ENCODE measurements at places on chromosomes 1 and 21.

DNA sequence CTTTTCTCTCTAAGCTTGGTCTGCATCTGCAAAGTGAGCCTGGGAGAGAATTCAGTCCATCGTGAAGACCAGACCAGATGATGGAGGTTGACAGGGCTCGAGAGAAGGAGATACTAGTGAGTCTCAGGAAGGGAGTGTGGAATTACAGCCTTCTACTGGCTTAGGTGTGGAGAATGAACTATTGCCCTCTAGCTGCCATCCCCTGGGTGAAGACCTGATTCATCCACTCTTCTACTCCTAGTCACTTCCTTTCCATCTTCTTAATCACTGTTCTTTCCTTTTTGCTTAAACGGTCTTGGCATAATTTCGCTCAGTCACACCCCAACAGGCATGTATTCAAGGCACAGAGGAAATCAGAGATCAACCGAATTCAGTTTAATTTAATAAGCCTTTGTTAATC lies 34.0 kb upstream of the HSD17B7 start:
- DNase-seq: no peak

DNA sequence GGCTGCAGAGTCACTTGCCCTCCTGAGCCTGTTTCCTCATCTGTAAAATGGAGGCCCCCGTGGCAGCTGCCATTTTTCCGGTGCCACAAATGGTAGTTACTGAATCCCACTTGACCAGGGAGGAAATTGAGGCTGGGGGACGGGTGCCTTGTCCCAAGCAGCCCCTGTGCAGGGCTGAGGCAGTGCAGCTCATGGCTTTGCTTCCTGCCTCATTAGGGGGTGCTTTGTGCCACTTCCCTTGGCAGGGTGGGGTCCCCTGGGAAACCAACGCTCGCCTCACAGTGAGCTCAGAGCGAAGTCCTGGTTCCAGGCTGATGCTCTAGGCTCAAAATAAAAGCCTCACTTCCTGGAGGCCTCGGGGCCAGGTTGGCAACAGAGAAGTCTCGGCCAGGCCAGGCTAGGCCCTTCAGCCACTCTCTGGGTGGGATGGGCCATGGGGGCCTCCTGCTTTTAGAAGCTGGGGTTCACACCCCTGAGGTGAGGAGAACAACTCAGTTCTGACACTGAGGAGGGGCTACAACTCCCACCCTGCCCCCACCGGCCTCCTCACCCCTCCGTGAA lies 6.8 kb downstream of the LAPTM5 start:
- no peak for DNase-seq

- peak; percentile 89 for DNase-seq
Observed at GRCh38 chr1:220776720-220777326, 9.9 kb upstream of the MTARC1 start.

GRCh38 chr1:224211206-224211962 lies 28.3 kb downstream of the DEGS1 start:
- DNase-seq: no peak

DNA sequence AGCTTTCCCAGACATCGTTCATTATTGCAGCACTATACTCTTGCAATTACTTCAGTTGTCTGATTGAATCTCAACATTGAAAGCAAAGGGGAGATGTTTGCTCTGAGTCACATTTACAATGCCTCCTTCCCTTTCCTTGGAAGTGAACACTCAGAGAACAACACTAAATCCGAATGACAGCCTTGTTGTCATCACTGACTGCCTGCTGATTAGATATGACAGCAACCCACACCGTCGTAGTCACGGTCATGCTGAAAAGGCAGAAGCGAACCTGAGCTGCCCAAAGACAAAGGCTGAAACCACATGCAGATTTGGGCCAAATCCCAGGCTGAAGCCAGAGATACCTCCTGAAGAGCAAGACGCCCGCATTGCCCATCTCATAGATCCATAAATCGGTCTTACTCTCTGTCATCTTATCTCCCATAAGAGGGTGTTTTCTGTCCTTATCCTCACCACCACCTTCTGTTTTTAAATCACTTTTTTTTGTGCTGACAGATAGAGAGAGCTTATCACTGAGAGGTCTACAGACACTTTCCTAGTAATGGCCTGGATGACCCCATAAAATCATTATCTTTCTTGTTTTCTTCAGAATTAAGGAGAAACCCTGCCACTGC lies 47.5 kb downstream of the TMCO4 start:
- peak; percentile 6 for DNase-seq

DNA sequence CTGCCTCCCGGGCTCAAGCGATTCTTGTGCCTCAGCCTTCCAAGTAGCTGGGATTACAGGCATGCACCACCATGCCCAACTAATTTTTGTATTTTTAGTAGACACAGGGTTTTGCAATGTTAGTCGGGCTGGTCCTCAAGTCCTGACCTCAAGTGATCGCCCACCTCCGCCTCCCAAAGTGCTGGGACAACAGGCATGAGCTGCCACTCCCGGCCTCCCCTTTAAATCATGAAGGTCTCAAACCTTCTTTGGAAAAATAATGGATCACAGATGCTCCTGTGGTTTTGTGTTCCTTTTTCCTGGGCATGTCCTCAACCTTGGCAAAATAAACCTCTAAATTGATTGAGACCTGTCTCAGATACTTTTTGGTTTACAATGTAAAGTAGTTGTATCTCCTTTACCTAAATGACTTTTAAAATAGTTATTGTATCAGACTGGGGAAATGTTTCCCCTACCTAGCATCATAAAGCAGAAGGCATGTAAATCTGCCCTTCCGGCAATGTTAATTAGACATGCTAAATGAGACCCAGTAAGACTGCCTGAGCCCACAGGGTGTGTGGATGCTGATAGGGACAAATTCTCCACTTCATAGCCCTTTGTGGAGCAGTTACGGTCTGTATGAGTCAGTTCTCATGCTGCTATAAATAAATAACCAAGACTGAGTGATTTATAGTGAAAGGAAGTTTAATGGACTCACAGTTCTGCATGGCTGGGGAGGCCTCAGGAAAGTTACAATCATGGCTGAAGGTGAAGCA lies 27.8 kb downstream of the CBR1 start:
- DNase-seq: no peak

DNA sequence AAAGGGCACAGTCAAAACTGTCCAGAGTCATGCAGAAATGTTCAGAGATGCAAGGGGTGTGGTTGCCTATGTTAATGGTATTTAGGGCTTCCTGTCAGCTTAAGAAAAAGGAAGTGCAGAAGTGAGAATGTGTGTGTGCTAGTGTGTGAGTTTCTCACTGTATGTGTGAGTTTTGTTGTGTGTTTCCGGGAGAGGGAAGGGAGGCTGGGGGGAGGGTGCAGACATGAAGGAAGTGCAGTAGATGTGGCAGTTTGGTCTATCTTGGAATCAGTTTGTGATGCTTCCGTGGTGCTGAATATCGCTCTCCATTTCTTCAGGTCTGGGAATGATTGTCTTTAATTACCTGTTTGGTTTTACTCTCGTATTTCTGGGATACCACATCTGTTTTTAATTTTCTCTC lies 16.5 kb upstream of the ATP6V1G3 start:
- no peak for DNase-seq

- no peak for DNase-seq
Observed at GRCh38 chr1:235722858-235723257, 73.3 kb upstream of the GNG4 start.

DNA sequence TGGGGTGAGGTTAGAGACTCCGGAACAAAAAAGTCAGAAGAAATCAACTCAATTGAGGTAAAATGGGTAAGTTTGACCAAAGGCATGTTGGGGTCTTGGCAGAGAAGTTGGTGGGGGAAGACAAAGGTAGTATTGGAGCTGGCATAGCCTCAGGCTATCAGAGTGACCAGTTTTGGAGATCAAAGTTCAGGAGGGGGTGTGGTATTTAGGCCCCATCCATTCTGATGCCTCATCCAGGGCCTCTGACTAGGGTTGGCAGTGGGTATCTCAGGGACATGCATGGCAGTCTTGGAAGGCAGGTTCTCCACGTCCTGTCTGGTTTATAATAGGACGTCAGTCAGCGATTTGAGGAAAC lies 73.2 kb upstream of the TRABD2B start:
- DNase-seq: no peak

DNA sequence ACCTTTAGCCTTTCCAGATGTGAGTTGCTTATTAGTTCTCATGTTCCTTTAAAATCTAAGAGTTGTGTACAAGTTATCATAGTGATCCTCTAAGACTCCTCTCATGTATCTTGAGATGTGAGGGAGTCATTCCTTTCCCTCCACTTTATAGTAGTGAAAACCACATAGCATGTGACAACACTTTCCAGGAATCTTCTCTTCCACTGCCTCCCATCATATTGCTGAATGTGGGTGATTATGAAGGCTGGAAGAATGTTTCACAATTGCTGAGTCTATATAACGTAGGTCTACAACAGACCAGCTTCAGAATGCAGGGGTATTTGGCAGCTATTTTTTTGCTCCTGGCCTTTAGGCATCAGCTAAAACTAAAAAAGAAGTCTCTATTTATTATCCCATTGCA lies 44.7 kb upstream of the LRRC7 start:
- DNase-seq: no peak

- DNase-seq: no peak
Observed at GRCh38 chr1:103941086-103941485, 191.4 kb downstream of the AMY1C start.

- DNase-seq: no peak
Observed at GRCh38 chr1:106791041-106791440, 265.4 kb upstream of the PRMT6 start.

- DNase-seq: no peak
Observed at GRCh38 chr1:3219791-3220467, 150.9 kb downstream of the PRDM16 start.

- DNase-seq: no peak
Observed at GRCh38 chr1:59687081-59687480, 127.7 kb upstream of the HOOK1 start.

GRCh38 chr1:35058988-35059387 lies 20.2 kb upstream of the ZMYM1 start:
- DNase-seq: no peak

- no peak for DNase-seq
Observed at GRCh38 chr1:198772626-198773025, 133.8 kb downstream of the PTPRC start.

DNA sequence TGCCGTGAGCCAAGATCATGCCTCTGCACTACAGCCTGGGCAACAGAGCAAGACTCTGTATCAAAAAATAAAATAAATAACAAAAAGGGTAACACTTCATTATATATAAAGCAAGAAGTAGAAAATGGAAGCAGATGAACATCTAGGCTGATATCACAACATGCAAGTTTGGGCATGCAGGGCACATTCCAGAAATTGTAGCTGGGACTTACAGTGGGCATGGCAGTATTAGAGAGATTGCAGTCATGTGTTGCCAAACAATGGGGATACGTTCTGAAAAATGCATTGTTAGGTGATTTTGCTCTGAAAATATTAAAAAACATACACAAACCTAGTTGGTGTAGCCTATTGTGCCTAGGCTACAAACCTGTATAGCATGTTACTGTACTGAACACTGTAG lies 441.0 kb upstream of the PRMT6 start:
- DNase-seq: no peak

DNA sequence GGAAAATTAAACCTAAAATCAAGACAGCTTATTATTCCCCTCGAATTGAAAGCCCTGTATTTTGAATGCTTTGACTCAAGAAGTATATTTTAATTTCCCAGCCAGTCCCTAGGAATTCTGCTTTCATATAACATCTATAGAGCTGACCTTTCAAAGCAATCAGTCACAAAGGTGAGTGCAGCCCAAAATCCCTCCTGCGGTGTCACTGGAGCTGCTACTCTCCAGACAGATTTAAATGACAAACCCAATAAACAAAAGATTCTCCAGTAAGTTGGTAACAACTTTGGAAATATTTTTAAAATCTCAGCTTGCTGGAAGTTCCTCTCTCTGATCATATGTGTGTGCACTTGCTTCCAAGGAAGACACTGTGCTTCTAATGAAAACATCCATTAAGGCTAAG lies 14.7 kb downstream of the PLPP3 start:
- no peak for DNase-seq

GRCh38 chr1:3170561-3171453 lies 101.8 kb downstream of the PRDM16 start:
- DNase-seq: no peak

- no peak for DNase-seq
Observed at GRCh38 chr1:196856053-196856452, 31.8 kb upstream of the CFHR4 start.

- DNase-seq: no peak
Observed at GRCh38 chr1:76340056-76340455, 265.5 kb downstream of the ST6GALNAC3 start.

Measured in Caco-2 (cell line).